ENCODE measurements at places on chromosomes 13 and 19.
A peak's percentile ranks its signal among the peaks of the same experiment; 100 is the strongest.

- no peak for DNase-seq
Measured at GRCh38 chr19:51418707-51419106, 1.3 kb upstream of the SIGLEC10 start.

DNA sequence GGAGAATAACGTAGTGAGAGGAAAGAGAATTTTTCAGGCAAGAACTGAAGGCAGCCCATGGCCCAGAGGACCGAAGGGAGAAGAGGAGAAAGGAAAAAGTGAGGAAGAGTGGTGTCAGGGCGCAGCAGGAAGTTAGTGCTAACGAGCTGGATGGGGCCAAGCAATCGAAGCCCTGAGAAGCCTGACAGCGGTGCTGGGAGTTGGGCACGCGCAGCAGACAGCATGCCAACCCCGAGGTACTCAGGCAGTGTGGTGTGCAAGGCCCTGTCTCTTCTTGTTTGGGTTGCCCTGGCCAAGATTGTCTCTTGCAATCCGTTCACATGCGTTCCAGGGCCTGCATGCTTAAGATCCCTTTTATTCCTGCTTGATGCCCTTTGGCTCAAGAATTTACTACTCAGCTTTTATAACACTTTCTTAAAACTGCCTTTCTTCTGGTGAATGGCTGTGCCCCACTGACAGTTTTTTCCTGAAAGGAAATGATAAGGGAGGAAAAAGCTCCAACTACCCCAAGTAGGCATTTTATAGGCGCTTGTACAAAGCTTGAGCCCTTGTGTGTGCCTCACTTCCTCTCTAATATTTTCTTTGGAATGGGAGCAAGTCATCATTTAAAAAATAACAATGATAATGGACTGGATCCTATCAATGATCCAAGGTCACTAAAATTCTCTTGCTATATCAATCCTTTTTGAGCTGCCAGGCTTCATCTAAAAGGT is 115.4 kb downstream of the FLT1 start:
- DNase-seq: no peak

- no peak for DNase-seq
Measured at GRCh38 chr19:49954933-49955332, 6.0 kb downstream of the SIGLEC11 start.

DNA sequence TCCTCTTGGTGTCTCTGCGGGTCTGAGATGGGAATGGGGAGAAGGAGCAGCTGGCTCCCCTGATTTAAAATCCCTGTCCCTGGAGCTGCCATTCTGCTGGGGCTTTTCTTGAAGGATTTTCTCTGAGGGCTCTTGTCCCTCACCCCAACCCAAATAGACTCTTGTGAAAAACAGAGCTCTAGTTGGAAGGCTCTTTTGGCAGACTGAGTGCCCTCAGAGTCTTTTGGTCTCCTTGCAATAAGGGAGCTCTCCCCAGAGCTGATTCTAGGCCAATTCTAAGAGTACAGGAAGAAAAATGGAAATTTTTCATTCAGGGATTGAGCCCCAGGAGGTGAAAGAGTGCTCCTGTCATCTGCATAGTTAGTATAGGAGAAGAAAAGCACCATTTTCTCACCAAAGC is 238.3 kb downstream of the COG6 start:
- no peak for DNase-seq

DNA sequence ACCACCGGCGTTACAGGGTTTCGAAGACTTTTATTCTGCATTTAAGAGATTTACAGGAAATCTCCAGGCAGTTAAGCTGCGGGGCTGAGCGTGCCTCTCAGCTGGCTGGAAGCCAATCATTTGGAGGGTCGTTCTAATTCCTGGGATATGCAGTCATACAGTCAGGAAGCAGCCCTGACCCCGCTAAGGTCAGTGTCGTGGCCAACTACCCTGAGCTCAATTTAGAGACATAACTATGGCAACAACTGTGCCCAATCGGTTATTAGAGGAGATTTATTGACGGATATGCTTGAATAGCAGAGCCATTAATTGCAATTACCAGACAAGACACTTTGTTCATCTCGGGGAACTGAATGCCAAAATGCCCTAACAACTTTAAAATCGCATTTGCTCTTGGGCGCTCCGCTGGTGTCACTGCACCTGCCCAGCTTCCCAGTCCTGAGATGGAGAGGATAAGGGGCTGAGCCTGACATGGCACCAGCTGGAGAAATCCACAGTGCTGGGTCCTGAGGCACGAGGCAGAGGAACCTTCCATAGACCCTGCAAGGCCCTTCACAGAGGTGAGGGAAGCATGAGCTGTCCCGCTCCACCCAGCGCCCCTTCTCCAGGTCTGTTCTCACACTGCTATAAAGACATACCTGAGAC is 15.1 kb upstream of the ZNF507 start:
- no peak for DNase-seq

DNA sequence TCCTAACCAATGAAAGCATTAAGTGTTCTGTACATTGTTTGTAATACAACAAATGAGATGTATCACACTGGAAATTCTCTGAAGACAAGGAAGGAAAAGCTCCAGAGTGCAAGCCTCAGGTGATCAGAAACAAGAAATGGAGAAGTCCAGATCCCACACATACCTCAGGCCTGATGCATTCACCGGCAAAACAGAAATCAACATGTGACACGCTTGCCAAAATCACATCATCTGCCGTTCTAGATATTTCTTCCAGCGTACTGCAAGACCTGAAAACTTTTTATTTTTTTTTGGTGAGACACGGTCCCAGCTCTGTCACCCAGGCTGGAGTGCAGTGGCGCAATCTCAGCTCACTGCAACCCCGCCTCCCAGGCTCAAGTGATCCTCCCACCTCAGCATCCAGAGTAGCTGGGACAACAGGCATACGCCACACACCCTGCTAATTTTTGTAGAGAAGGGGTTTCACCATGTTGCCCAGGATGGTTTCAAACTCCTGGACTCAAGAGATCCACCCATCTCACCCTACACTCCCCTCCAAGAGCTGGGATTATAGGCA is 48.6 kb downstream of the FOXO1 start:
- no peak for DNase-seq

GRCh38 chr13:113744197-113745000 is 14.6 kb upstream of the TMEM255B start:
- no peak for DNase-seq

DNA sequence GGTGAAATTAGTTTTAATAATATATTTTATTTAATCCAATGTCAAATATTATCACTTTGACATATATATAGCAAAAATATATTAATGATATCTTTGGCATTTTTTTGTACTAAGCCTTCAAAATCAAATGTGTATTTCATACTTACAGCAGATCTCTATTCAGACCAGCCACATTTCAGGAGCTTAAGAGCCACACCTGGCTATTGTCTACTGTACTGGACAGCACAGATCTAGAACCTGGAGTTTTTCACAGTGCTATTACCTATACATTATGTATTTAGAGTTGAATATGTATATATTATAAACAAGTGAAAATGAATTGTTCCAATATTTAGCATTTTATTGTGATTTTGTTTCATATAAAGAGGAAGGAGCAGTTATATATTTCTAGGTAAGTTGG is 486.3 kb downstream of the DIAPH3 start:
- no peak for DNase-seq

GRCh38 chr13:86585835-86586234 is 786.6 kb upstream of the SLITRK6 start:
- DNase-seq: no peak

- DNase-seq: no peak
Measured at GRCh38 chr19:677201-677600, 1.0 kb downstream of the FSTL3 start.

DNA sequence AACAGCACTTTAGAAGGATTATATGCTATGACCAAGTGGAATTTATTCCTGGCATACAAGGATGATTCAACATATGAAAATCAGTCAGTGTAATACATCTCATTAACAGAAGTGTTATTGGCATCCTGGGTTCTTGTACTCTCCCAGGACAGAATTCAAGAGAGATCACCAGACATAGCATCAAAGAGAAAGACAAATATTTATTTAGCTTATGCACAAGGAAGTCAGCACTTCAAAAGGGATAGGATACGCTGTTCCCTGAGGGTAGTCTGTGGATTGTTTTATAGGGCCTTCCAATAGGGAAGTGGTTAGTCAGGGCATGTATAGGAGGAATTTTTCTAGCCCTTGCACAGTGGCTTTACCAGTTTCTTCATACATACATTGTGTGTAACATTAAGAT is 1238.0 kb downstream of the PCDH17 start:
- DNase-seq: peak; percentile 19

- DNase-seq: no peak
Measured at GRCh38 chr13:30331331-30331771, 24.0 kb upstream of the KATNAL1 start.

- peak; percentile 87 for DNase-seq
Measured at GRCh38 chr19:16829010-16829821, at the start of gene SIN3B. TSS of gene SIN3B (plus strand) at chr19:16829398. CDS start at chr19:16829421, 23 bp downstream.

- DNase-seq: no peak
Measured at GRCh38 chr19:29952177-29952576, 10.1 kb downstream of the URI1 start.

DNA sequence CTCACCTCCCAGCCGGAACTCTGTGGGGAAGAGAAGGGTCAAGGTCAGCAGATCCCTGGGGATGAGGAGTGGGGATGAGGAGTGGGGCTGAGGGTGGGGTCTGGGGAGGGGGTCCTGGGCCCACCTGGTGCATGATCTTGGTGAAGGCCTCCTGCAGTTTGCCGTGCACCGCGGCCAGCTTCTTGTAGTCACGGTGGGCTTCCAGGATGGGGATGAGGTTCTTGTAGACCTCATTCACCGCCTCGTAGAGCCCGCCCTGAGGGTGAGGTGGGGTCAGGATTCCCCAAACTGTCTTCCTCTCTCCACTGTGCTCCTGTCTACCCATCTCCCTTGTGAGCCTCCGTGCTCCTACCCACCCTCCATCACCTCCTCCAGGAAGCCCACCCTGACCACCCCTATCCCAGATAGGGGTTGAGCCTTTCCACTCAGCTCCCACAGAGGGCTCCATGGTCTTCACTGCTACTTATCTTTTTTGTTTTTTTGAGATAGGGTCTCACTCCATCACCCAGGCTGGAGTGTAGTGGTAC is 6.8 kb upstream of the KANK2 start:
- no peak for DNase-seq

GRCh38 chr19:4581666-4582553 is 22.4 kb upstream of the SEMA6B start:
- DNase-seq: no peak

DNA sequence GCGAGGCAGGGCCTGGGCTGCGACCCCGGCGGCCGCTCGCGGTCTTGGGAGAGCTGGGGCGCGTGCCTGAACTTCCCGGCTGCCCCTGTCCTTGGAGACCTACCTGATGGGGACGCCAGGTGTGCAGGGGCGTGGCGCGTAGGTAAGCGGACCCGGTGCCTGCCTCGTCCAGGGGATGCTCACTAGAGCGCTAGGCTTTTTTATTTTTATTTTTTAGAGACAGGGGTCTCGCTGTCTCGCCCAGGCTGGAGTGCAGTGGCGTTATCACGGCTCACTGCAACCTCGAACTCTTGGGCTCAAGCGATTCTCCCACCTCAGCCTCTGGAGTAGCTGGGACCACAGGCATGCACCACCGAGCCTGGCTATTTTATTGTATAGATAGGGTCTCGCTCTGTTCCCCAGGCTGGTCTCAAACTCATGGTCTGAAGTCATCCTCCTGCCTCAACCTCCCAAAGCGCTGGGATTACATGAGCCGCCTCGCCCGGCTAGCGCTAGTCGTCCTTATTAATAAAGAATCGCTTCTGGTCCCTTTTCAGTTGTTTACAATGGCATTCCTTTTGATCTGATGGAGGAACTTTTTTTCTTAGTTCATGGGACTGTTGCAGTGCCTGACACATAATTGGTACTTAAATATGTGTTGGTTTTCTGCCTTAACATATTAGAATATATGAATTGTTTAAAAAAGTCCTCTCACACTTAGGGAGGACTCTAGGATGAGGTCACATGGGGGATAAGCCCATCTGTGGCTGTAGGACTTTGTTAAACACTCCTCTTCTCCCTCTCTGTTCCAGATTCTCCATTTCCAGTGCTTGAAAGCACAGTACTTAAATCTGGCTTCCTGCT is 812 bp downstream of the DPY19L3 start:
- peak; percentile 13 for DNase-seq
